Activated T-helper 1 cell treated with Interleukin-2 at 50 U/mL for 16 hours (primary cell): ENCODE measurements at places on chromosomes 11 and 22.
A peak's percentile ranks its signal among the peaks of the same experiment; 100 is the strongest.

- DNase-seq, result no peak
Measured at GRCh38 chr11:94513091-94513490, 830 bp downstream of the C11orf97 start.

DNA sequence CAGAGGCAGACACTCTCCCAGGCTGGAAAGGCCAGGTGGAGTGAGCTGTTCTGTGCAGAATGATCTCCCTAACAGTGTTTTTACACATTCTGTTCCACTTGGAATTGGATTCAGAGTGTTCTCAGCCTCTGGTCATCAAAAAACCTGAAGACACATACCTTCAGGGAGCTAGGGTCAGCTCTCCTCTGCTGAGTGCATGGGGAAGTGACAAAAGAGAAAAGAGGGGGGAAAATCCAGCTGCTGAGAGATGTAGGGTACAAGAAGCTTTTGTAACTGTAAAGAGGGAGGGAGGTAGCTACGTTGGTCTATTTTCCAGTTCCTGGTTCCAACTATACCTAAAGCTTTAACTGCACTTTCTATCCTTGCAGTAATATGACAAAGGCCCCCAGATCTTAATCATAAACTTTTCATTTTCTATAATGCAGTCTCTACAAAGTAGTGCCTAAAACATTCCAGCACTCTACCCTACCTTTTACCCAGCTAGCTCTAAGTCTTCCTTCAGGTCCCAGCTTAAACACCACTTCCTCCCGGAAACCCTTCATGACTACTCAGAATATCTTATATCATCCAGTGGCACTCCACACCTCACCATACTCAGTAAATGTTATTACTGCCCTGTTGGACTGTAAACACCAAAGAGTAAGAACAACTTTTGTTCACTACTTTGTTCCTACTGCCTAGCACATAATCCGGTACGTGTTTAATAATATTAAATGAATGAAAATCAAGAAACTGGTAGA, 9.2 kb downstream of the MAPK1 start:
- DNase-seq, result no peak

DNA sequence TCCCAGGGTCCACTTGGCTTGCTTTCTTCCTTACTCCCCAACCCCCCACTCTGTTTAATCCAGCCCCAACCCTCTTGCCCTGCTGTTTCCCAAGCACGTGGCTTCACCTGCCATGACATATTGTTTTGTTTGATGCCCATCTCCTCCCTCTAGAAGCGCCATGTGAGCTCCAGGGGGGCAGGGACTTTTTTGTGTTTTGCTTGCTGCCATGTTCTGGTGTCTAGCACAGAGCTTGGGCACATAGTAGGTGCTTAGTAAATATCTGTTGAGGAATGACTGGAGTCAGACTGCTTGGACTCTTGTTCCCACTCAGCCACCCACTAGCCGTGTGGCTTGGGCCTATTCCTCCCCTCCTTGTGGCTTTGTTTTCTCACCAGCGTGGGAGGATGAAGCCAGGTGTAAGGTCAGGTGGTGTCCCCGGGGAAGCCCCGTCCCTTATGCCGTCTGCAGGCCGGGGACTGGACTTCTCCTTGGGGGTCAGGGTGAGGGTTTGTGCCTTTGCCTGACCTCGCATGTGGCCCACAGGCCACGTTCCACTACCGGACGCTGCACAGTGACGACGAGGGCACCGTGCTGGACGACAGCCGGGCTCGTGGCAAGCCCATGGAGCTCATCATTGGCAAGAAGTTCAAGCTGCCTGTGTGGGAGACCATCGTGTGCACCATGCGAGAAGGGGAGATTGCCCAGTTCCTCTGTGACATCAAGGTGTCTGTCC, 3.8 kb downstream of the AIP start:
- DNase-seq, result no peak

GRCh38 chr11:122749005-122749687, 89.2 kb upstream of the CRTAM start:
- peak; percentile 18 for DNase-seq

GRCh38 chr11:126322996-126323395, 19.1 kb downstream of the DCPS start:
- no peak for DNase-seq

GRCh38 chr11:120605469-120605868, 93.9 kb downstream of the GRIK4 start:
- no peak for DNase-seq

- no peak for DNase-seq
Measured at GRCh38 chr11:128962896-128963295, 20.2 kb upstream of the TP53AIP1 start.

GRCh38 chr22:49451070-49451840, 376.4 kb downstream of the BRD1 start:
- no peak for DNase-seq

GRCh38 chr11:118790357-118791110, 430 bp downstream of the DDX6 start:
- DNase-seq, result peak; percentile 38

GRCh38 chr22:17268501-17269223, 49.4 kb upstream of the ADA2 start:
- no peak for DNase-seq

DNA sequence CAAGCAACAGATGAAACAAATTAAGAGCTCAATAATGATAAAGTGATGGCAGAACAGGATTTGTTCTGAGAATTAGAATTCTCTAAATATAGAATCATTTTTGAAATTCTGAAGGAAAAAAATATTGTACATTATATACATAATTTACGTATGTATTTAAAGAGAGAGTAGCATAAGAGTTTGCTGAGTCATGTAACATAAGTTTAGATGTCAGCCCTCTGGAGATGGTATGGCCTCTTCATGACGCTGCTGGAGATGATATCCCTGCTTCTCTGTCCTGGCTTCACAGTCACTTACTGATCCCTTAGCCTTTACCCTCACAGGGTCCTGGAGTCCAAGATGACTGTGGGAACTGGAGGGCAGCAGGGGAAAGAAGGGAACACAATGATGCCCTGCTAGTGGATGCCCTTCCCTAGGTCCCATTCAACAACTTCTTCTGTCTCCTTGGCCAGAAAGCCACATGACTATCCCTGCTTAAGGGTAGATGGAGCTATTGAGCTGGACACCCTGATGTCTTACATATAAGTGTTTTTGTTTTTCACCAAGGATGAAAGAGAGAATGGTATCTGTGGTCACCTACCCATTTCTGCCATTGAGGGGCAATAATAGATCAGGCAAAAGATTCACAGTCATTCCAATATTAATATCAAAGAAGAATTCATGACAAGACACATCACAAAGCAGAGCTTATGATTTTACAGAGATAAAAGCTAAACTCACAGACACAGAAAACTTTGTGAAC, 753.1 kb downstream of the TBC1D22A start:
- no peak for DNase-seq

GRCh38 chr11:69425444-69425843, 56.0 kb upstream of the LINC01488 start:
- DNase-seq, result no peak

DNA sequence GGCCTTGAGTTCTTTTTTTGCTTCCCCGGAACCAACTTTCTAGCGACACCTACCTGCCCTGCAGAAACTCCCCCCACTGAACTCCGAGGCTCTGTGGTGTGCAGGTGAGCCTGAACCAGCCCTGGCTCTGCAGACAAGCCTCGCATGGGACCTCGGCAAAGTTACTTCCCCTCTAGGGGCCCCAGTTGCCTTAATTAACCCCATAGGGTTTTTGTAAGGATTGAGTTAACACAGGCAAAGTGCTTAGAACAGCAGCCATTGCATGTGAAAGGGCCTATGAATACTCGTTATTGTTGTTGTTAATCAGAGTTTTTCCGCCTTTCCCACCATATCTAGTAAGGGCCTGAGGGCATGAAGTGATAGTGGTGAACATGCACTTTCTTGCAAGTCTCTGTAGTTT, 12.6 kb upstream of the SYT13 start:
- no peak for DNase-seq

DNA sequence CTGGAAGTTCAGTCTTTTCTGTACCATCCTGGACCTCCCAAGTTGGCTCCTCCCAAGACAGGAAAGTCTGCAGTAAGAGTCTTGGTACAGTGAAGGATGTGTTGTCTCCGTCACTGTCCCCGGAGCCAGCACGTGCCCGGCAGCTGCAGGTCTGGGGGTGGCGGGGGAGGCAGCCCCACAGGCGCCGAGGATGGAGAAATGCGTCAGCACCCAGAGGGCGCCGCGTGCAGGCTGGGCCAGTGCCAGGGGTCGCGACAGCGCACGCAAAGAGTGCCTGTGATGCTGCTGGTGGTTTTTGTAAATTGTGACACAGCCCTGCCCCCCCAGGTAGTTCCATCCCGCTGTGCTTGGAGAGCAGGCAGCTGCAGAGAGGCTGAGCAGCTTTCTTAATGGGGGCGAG, 1200.5 kb downstream of the BRD1 start:
- DNase-seq, result no peak

DNA sequence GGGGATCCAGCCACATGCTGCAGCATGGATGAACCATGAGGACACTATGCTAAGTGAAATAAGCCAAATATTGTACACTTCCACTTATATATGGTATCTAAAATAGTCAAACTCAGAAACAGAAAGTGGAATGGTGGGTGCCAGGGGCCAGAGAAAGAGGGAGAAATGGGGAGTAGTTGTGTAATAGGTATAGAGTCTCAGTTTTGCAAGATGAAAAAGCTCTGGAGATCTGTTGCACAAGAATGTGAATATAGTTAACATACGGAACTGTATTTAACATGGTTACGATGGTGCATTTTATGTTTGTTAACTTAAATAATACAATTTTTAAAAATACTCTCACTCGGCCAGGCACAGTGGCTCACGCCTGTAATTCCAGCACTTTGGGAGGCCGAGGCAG, 21.2 kb downstream of the GDPD5 start:
- no peak for DNase-seq

GRCh38 chr11:59009661-59010060, 70.4 kb downstream of the GLYATL1 start:
- DNase-seq, result no peak

GRCh38 chr11:93936460-93936859, 84.7 kb upstream of the HEPHL1 start:
- no peak for DNase-seq

DNA sequence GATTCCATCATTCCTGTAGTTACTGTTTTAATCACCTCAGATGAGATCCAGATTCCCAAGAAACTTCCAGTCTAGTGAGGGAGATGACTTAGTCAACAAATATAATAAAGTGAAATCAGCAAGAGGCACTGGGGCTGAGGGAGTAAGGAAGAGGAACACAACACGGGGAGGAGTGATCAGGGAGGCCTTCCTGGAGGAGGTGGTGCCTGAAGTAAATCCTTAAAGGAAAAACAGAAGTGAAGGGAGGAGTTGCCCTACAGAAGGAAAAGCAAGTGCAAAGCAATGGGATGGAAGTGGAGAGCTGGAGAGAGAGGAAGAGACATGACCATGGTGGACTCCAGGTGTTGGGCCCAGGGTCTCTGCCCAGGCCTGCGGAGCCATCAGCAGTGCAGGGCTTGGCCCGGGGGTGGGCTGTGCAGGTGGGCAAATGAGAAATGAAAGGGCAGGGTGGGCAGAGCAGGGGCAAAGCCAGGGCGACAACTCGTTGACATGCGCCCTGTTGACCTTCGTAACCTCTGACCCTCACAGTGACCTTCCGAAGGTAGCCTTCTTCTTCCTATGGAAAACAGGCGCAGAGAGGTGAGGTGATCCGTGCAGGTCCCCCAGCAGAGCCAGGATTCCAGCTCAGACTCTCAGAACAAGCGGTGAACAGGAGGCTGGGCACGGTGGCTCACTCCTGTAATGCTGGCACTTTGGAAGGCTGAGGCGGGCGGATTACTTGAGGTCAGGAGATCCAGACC, 12.1 kb upstream of the PPARA start:
- no peak for DNase-seq

DNA sequence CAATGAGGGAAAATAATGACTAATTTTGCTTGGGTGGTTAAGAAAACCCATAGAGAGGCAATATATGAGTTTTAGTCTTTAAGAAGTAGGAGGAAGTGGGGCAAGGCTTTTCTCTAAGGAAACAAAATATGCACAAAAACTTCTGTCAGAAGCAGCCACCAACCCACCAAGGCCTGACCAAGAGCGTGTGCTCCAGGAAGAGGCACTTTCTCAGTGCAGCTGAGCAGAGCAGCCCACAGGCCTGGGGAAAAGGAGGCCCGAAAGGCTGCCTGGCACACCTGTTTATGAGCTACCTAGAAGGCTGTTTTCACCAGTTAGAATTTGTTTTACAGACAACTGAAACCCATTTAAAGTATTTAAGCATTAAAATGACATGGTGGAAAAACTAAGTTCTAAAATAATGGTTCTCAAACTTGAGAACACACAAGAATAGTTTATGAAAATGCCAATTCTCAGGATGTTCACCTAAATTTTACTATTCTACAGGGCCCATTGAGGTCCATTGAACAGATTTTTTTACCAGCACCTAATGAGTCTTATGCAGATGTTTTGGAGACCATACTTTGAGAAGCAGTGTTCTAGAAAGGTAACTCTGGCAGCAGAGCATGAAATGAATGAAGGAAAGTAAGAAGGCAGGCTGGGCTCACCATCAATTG, 160.5 kb upstream of the DDI1 start:
- no peak for DNase-seq

- no peak for DNase-seq
Measured at GRCh38 chr11:45097721-45098493, 48.5 kb upstream of the PRDM11 start.

DNA sequence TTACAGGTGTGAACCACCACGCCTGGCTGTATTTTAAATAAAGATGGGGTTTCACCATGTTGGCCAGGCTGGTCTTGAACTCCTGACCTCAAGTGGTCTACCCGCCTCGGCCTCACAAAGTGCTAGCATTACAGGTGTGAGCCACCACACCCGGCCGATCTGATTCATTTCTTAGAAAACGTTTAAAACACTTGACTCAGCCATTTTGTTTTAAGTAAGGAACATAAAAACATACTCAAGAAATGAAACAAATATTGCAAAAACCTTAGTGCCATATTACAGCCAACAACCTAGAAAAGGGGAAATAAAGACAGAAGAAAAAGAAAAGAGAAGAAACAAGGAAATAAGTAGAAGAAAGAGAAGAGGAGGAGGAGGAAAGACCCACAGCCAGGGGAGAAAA, 17.4 kb downstream of the LRFN4 start:
- DNase-seq, result no peak

- DNase-seq, result no peak
Measured at GRCh38 chr11:65482306-65482850, 16.5 kb upstream of the MALAT1 start.

DNA sequence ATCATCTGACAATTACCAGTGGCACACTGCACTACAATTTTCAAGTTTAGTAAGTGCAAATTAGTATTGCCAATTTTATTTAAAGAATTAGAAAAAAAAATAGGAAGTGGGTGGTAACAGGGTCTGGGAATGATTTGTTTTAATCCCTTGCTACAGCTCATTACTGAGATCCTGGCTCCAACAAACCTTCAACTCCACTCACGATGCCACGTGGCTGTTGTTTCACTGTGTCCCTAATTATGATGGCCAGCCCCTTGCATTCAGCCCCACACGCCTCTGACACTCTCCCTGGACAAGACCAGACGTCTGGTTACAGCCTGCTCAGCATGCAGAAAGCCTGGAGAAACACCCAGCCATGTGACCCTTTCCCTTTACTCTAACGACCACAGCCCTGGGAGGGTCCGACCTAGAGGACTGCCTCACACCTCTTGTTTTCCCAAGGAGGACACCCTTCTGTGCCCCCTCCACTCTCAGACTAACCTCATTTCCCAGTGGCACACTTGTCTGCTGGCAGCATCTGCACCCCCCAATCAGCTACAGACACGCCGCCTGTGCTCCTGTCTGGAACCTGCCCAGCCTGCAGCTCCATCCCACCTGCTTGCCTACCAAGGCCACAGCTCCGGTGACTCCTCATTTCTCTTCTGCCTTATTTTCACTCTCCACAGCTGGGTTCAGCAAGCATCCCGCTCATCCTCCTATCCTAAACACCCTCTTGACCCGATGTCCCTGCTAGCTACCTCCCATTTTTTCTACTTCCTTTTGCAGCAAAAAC, 18.5 kb upstream of the SLC25A1 start:
- DNase-seq, result no peak
